ENCODE measurements at places on chromosomes 1 and 21. TPM values are rescaled to one million over a fixed set of nuclear protein-coding genes. Genes with fewer than 3 reads are reported as not detected.

GRCh38 chr1:156356875-156357534 is 12.0 kb upstream of the RHBG start:
- no peaks in the 10 kb centered on the region for H3K4me1 ChIP-seq
- H3K27ac ChIP-seq = no peak overlapping the region
- H3K4me3 ChIP-seq = no peak overlapping the region
- DNase-seq = peak; percentile 56

- no peak overlapping the region for H3K27ac ChIP-seq
- no peak for DNase-seq
- H3K4me1 ChIP-seq = no peaks in the 10 kb centered on the region
- H3K27me3 ChIP-seq = no peaks in the 10 kb centered on the region
- H3K4me3 ChIP-seq = no peak overlapping the region
Measured at GRCh38 chr1:59446257-59446901, 149.5 kb downstream of the FGGY start.

- no peaks in the 10 kb centered on the region for H3K36me3 ChIP-seq
- no peaks in the 10 kb centered on the region for H3K4me1 ChIP-seq
- H3K27ac ChIP-seq = no peak overlapping the region
- no peak overlapping the region for H3K4me3 ChIP-seq
- peaks cover 13% of the 10 kb centered on the region for H3K27me3 ChIP-seq
Measured at GRCh38 chr1:28812669-28813468, 899 bp downstream of the OPRD1 start.

- H3K27me3 ChIP-seq = no peaks in the 10 kb centered on the region
- DNase-seq = peak; percentile 45
- peak overlapping the region; percentile 59 for H3K27ac ChIP-seq
- peaks cover 26% of the 10 kb centered on the region for H3K4me1 ChIP-seq
- peak overlapping the region; percentile 6 for H3K4me3 ChIP-seq
Measured at GRCh38 chr1:38997034-38997900, 6.2 kb downstream of the AKIRIN1 start.

DNA sequence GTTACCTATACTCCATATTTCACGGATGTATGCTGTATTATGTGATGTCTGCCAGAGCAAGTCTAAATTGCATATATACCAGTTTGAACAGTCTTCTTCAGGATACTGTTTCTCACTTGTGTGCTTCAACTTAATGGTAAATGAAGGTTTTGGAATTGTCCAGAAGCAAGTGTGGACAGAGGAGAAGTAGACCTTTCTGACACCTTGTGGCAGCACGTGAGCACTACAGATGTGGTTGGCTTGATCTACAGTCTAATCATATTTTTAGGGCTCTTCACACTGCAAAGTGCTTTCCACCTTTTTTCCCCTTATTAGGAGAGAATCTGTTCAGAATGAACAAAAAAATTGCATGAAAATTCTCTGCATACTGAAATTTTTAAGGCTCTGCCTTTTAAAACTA is 10.9 kb downstream of the MORC3 start:
- peak; percentile 29 for DNase-seq
- H3K27ac ChIP-seq = no peak overlapping the region
- H3K36me3 ChIP-seq = peaks cover 28% of the 10 kb centered on the region
- peaks cover 8% of the 10 kb centered on the region for H3K4me1 ChIP-seq

DNA sequence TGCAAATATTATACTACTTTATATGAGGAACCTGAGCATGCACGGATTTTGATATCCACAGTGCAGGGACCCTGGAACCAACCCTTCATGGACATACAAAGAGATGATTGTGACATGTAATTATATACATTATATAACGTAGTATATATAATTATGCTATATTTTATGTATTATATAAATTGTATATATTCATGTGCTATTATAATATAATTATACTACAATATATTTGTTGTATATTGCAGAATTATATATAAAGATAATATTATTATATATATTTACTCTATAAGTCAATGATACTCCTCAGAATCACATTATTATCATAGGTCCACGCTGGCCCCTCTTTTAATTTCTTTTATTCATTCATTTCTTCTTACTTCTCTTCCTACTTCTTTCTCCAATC is 70.9 kb downstream of the TNFSF18 start:
- H3K27me3 ChIP-seq = no peaks in the 10 kb centered on the region
- H3K27ac ChIP-seq = no peak overlapping the region
- no peak for DNase-seq
- no peak overlapping the region for H3K4me3 ChIP-seq
- H3K4me1 ChIP-seq = no peaks in the 10 kb centered on the region
- H3K36me3 ChIP-seq = no peaks in the 10 kb centered on the region

DNA sequence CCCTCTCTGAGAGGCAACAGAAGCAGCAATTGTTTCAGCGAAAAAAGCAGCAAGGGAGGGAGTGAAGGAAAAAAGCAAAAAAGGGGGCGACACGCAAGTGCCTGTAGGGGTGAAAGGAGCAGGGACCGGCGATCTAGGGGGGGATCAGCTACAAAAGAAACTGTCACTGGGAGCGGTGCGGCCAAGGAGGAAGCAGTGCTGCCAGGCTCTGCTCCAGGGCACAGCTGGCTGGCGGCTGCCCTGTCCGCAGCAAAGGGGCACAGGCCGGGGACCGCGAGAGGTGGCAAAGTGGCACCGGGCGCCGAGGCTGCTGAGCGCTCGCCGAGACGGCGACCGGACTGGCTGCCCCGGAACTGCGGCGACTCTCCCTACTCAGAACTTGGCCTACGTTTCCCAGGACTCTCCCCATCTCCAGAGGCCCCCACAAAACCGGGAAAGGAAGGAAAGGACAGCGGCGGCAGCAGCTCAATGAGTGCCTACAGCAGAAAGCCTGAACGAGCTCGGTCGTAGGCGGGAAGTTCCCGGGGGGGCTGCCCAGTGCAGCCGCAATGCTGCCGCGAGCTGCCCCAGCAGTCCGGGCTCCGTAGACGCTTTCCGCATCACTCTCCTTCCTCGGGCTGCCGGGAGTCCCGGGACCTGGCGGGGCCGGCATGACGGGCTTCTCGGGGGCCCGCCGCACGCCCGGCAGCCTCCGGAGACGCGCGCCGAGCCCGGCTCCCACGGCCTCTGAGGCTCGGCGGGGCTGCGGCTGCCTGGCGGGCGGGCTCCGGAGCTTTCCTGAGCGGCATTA is 1.0 kb upstream of the CDKN2C start:
- H3K4me3 ChIP-seq = peak overlapping the region; percentile 98
- H3K4me1 ChIP-seq = peaks cover 13% of the 10 kb centered on the region
- H3K27ac ChIP-seq = peak overlapping the region; percentile 89
- no peaks in the 10 kb centered on the region for H3K27me3 ChIP-seq

- no peaks in the 10 kb centered on the region for H3K27me3 ChIP-seq
- no peaks in the 10 kb centered on the region for H3K36me3 ChIP-seq
- no peak overlapping the region for H3K4me3 ChIP-seq
- H3K4me1 ChIP-seq = no peaks in the 10 kb centered on the region
- DNase-seq = no peak
- H3K27ac ChIP-seq = no peak overlapping the region
Measured at GRCh38 chr21:23131177-23131576, 2133.0 kb downstream of the NCAM2 start.

DNA sequence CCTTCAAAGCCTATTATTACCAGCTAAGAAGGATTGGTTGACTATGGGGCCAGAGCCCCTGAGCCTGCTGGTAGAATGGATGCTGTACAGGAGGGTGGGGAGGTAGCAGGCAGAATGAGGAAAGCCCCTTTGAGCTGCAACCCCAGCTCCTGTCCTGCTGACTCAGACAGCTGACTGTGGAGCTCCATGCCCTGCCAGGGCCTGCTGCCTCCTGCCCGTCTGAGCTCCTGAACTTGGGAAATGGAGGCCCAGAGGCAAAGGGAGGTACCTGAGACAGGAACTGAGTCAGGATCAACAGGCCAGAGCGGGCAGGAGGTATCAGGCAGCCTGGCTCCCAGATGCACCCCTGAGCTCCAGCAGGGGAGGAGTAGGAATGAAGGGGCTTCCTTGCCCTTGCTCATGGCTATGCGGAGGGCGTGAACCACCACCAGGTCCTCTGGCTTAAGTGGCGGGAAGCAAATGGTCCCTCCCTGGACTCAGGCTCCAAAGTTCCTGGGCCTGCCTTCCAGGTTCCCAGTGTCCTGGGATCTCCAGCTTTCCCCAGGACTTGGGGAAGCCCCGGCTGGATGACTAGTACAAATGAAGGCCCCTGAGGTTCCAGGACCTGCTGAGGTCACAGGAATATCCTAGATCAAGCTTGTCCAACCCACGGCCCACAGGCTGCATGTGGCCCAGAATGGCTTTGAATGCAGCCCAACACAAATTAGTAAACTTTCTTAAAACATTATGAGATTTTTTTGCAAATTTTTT is 3.9 kb upstream of the SFN start:
- H3K4me3 ChIP-seq = no peak overlapping the region
- DNase-seq = no peak
- peaks cover 41% of the 10 kb centered on the region for H3K36me3 ChIP-seq
- no peaks in the 10 kb centered on the region for H3K27me3 ChIP-seq
- H3K4me1 ChIP-seq = peaks cover 16% of the 10 kb centered on the region
- H3K27ac ChIP-seq = no peak overlapping the region

DNA sequence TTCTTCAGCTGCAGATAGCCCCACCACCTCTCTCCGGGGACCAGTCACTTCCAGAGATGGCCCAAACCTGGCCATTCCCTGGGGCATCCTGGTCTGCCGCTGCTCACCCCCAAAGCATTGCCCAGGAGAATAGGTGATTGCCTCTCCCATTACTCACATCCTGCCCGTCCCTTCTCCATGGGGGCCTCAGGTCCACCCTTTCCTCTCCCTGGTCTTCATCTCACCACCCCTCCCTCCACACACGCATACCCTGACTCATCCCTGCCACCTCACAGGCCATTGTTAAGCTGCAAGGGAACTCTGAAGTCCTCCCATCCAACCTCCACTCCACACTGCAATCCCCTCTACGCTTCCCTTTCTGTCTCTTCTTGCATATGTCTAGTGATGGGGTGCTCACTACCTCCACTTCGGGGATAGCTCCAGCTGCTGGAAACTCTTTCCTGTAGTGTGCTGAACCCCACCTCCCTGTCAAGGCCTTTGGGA is at the start of gene PLEKHG5:
TSS of gene PLEKHG5 (minus strand) at position 188 of the 483 bp plus-strand sequence. CDS start 14,096 bp downstream, outside the sequence.
- peak within 1 kb of the TSS; percentile 56 for H3K27ac ChIP-seq
- DNase-seq = no peak
- H3K36me3 ChIP-seq = no peaks in the 10 kb centered on the region
- H3K4me3 ChIP-seq = peak within 1 kb of the TSS; percentile 68
- peaks cover 34% of the 10 kb centered on the region for H3K27me3 ChIP-seq

DNA sequence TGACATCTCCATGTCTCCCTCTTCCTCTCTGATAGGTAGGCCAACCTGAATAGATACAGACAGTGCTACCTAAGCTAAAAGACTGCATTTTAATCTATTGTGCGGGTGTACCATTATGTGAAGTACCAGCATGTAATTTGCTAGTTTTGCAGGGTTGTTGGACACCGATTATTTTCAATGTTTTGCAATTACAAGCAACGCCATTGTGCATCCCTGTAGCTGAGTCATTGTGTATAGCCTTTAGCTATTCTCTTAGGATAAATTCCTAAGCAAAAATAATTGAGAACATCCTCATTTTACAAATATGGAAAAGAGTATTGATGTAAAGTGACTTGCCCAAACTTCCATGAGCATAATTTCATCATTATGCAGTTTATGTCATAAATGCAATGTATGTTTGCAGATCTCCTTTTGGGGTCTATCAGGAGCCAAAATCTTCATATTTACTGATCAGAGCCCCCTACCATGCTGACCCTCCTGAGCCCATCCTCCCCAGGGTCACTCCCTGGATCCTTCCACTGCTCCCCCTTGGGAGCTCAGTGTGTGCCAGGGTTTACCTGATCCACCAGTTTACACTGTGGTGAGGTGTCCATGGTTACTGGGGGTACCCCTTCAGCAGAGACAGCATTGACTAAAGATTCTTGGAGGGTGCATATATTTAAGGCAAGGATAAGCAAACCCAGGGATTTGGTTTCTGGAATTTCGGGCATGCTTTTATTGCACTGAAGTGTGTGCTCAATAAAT is 80.6 kb downstream of the CCDC185 start:
- no peaks in the 10 kb centered on the region for H3K36me3 ChIP-seq
- DNase-seq = no peak
- H3K4me3 ChIP-seq = no peak overlapping the region
- H3K27ac ChIP-seq = no peak overlapping the region
- no peaks in the 10 kb centered on the region for H3K4me1 ChIP-seq
- no peaks in the 10 kb centered on the region for H3K27me3 ChIP-seq

DNA sequence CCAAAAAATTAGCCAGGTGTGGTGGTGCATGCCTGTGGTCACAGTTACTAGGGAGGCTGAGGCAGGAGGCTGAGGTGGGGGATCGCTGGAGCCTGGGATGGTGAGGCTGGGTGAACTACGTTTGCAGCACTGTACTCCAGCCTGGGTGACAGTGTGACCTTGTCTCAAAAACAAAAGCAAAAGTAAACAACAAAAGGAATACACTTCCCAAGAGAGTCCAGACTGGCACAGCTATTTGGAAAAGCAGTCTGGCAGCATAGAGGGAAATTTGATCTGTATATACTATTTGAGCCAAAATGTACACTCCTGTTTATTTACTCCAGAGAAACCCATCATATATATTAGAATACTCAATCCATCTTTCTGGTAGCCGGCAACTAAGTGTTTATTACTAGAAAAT is 107.0 kb upstream of the HMCN1 start:
- H3K36me3 ChIP-seq = no peaks in the 10 kb centered on the region
- H3K27me3 ChIP-seq = no peaks in the 10 kb centered on the region
- no peak for DNase-seq
- H3K27ac ChIP-seq = no peak overlapping the region

- no peak overlapping the region for H3K27ac ChIP-seq
- H3K4me1 ChIP-seq = no peaks in the 10 kb centered on the region
- no peaks in the 10 kb centered on the region for H3K27me3 ChIP-seq
- no peak overlapping the region for H3K4me3 ChIP-seq
- peaks cover 32% of the 10 kb centered on the region for H3K36me3 ChIP-seq
- DNase-seq = no peak
Measured at GRCh38 chr1:7988576-7988975, 27.1 kb downstream of the PARK7 start.

- no peak overlapping the region for H3K27ac ChIP-seq
- H3K36me3 ChIP-seq = no peaks in the 10 kb centered on the region
- DNase-seq = no peak
- no peak overlapping the region for H3K4me3 ChIP-seq
- H3K27me3 ChIP-seq = no peaks in the 10 kb centered on the region
- H3K4me1 ChIP-seq = no peaks in the 10 kb centered on the region
Measured at GRCh38 chr1:197683895-197684553, 91.3 kb downstream of the DENND1B start.

KCNE2 gene
- total RNA-seq = not detected

BLACAT1 gene
- 0.16 TPM for total RNA-seq

ACOT7 gene
- total RNA-seq = 7.1 TPM

Data from T-cell (primary cell).